COLO829 (cell line): ENCODE measurements at places on chromosomes 5 and 9.
A peak's percentile ranks its signal among the peaks of the same experiment; 100 is the strongest.

DNA sequence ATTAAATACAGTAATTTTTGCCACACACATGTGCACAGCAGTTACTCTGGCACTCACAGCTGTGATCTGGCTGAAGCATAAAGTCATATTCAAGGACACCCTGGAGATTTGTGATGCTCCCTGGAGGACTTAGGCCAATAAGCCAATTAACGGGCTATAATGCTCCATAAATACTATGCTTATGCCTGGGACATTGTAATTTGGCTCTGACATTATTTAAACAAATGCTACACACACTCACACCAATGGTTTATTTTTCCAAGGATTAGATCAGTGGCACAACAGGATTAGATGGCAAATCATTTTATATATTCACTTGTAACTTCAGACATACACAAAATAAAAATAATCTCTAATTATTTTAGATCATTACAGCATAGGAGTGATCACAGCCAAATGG is 111.2 kb downstream of the LMNB1 start:
- DNase-seq: no peak

GRCh38 chr5:150394131-150394530 is 18.6 kb downstream of the CD74 start:
- no peak for DNase-seq

- no peak for DNase-seq
These were observed 26.3 kb upstream of the CORO2A start for GRCh38 chr9:98218562-98219363.

- DNase-seq: no peak
These were observed 77.9 kb upstream of the PIK3R1 start for GRCh38 chr5:68137511-68138140.

GRCh38 chr5:81067406-81067805 is 107.2 kb downstream of the RASGRF2 start:
- DNase-seq: no peak

GRCh38 chr9:1771094-1771789 is 243.9 kb upstream of the SMARCA2 start:
- no peak for DNase-seq

- DNase-seq: no peak
These were observed 484.9 kb downstream of the TMEM38B start for GRCh38 chr9:106179191-106179590.

- DNase-seq: no peak
These were observed 114.6 kb upstream of the LRRTM2 start for GRCh38 chr5:138989720-138990119.

DNA sequence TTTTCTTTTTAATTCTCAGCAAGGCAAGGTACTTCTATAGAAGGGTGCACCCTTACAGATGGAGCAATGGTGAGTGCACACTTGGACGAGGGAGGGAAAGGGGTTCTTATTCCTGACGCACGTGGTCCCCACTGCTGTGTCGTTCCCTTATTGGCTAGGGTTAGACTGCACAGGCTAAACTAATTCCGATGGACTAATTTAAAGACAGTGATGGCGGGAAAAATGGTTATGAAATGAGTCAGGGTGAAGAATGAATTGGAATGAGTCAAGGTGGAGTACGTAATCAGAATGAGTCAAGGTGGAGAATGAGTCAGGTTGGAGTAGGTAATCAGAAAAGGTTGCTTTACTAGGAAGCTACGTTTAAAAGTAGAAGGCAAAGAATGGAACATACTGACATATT is 2.1 kb upstream of the HMGCS1 start:
- DNase-seq: no peak

DNA sequence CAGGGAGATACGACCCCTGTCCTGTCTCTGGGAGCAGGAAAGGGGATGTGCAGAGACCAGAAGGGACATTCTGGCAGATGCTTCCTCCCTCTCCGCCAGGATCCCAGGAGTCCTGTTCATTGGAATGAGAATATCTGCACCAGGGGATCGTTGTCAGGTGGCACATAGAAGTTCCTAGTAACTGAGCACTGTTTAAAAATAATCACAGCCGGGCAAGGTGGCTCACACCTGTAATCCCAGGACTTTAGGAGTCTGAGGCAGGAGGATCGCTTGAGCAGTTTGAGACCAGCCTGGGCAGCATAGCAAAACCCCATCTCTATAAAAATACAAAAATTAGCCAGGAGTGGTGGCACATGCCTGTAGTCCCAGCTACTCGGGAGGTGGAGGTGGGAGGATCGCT is 12.3 kb downstream of the SARDH start:
- DNase-seq: no peak

DNA sequence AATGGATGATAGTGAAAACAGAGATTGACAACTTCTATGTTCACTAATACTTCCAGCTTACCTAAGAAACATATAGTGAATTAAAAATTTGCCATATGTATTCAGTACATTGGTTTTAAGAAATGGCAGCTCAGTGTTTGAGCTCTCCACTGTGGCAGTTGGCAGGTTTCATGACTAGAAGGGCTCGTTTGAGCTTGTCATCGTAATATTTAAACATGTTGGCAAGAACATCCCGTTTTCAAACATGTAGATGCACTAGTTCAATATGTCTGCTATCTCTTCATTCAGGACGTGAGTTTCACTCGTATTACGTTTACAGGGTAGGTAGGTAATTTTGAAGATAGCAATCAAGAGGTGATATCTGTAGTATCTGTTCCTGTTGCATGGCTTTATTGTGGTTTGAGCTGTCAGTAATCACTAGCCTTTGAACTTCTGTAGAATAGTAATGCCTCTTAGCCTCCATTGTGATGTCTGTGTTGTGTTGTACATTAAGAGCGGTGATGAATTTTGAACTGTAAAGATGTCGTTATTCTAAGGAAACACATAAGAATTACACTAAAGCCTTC is 74.8 kb downstream of the NLN start:
- no peak for DNase-seq

DNA sequence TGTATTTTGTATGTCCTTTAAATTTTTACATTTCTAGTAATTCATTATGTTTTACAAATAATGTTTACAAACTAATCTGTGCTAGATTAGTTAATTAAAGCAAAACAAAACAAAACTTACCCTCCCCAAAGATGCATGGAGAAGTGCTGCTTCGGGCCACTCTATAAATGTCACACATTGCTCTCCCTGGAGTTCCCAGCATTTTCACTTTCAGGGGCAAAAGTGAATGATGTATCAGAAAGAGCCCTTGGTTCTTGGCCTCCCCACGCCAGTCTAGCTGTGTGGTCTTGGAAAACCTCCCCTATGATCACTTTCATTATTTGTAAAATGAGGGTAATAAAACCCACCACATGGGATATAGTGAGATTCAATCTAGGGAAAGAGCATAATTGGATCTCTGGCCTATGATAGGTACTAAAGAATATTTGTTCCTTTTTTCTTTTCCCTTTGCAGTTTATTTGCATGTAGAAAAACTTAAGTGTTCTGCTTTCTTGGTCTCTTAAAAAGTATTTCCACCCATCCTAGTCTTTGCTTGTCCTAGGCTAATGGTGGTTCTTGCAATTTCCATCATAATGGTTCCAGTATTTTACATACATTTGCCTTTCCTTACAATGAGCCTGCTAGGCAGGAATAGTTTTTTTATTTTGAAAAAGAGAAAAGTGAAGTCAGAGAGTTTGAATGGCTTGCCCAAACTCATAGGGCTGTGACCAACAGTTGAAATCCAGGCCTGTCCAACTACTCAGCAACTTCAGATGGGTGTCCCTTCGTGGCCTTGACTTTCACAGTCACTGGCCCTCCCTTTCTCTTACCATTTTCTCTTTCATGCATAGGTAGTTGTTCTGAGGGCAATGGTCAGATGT is 184.5 kb upstream of the KLF4 start:
- DNase-seq: no peak

- DNase-seq: no peak
These were observed 104.7 kb downstream of the EFNA5 start for GRCh38 chr5:107565791-107566767.

- DNase-seq: no peak
These were observed 13.3 kb upstream of the GLRX start for GRCh38 chr5:95835682-95836385.

GRCh38 chr9:13899924-13900323 is 414.0 kb downstream of the NFIB start:
- no peak for DNase-seq

DNA sequence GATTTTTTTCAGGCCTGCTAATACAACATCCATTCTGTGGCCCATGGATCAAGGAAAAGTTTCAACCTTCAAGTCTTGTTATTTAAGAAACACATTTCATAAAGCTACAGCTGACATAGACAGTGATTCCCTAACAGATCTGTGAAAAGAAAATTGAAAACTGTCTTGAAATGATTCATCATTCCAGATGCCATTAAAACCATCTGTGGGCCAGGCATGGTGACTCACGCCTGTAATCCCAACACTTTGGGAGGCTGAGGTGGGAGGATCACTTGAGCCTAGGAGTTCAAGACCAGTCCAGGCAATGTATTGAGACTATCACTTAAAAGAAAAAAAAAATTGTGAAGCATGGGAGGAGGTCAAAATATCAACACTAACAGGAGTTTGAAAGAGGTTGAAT is 6.0 kb downstream of the RAPGEF6 start:
- peak; percentile 7 for DNase-seq

DNA sequence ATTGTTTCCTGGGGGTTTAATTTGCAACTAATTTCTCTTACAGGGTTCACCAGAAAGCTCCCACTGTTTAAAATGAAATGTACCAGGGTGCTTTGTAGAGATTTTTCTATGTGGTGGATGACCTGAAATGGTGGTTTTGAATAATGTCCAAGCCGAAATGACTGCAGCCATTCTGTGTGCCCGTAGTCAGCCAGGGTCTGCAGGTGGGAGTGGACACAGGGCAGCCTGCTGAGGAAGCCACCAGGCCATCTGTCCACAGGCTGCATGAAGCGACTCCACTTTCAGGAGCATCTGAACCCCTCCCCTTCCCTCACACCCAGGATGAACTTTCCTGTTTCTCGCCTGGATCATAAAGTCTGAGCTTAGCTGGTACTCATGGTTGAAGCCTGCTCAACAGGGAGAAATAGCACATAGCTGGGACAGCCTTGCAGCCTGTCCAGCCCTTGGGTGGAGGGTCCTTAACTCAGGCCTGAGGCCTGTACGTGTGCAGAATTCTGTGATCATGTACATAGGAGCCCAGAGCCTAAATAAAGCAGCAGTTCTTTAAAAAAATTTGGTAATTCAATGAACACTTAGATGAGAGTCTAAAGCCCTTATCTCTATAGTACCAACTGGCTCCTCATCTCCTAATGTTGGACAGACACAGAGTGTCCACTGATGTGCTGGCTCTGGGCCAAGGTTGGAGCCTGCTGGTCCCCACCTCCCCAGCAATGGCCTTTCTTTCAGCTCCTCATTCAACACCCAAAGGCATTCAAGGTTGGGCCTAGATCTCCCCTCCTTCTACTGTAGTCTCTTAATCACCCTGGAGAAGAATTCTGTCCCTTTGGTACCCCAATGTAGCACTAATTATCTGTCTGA is 72.8 kb downstream of the SHB start:
- DNase-seq: no peak

DNA sequence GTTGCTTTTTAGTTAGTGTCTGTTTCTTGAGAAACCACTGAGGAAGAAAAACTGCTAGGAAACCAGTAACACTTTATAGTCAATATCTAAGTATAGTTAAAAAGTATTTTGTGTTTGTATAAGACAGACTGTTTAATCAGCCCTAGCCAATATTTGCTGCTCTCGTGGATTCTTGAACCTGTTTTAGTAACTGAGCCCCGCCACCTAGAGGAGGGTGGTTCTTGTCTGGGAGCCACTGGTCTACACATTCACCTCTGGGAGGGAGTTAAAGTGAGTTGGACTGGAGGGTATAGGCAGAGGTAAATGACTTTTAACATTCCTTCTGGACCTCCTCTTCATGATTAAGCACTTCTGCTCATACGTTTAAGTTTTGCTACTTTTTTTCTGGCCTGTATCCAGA is 117.2 kb downstream of the SPATA31D1 start:
- no peak for DNase-seq

DNA sequence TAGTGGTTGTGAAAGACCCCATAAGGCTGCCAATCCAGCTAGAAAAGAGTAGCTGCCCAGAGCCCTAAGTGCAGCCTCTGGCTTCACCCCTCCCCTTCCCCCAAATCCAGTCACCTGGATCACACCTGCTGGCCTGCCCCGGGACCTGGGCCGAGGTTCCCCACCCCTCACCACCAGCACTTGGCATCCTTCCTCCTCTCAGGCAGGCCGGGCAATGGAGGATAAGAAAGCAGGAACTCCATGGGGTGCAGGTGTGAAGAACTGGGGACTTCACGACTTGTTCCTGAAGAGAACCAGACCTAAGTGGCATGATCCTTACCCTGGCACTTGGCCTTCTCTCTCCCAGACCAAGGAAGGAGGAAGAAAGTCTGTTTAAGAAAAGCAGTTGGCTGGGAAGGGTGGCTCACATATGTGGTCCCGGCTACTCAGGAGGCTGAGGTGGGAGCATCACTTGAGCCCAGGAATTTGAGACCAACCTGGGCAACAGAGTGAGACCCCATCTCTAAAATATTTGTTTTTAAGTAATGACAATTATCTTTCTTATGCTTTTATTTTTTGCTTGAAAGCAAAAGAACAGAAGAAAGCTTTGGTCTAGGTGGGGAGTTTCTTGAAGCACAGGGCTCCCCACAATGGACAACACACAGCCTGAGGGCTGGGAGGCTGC is 131.1 kb downstream of the PAX5 start:
- DNase-seq: no peak

DNA sequence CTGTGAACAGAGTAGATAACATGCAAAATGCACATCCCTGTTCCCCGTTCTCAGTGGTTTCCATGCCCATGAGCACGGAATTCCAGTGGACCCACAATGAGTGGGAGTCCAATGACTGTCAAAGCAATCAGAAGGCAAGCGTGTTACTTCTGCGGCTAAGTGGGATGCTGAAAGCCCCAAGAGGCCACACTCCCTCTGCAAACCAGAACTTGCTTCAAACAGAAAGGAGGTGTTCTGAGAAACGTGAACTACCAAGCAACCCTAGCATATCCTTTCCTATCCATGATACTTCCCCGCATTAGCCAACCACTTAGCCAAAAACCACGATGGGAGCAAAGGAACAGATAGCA is 21.7 kb upstream of the MVB12B start:
- DNase-seq: no peak

DNA sequence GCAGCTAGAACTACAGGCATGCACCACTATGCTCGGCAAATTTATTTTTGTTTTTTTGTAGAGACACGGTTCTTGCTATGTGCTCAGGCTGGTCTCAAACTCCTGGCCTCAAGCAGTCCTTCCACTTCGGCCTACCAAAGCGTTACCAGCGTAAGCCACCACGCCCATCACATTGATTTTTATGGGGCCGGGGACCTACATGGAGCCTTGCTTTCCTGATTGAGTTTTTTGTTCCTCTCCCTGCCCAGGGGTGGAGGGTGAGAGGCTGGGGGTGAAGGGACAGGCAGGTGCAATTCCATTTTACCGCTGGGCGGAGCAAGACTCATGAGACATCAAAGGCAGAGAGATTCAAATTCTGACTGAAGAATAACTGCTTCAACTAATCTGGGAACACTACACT is 1.9 kb downstream of the ALDH1B1 start:
- no peak for DNase-seq

DNA sequence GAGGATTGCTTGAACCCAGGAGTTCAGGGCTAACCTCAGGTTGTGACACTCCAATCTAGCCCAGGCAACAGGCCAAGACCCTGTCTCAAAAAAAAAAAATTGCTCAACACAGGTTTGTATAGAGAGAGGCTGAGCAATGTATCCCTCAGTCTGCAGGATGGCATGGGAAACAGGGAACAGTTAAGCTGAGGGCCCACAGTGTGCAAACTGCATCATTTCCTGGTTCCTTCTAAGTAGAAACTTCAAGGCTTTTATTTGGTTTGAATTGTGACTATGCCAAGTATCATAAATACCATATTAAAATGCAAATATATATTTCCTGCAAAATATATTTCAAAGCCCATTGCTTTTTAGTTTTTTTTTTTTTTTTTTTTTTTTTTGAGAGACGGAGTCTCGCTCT is 13.7 kb upstream of the ROPN1L start:
- no peak for DNase-seq
